Neural cell (in vitro differentiated cells): ENCODE measurements at places on chromosomes 11 and 22. TPM values are rescaled to one million over a fixed set of nuclear protein-coding genes. Genes with fewer than 3 reads are reported as not detected.

The PARVB gene
- polyA plus RNA-seq = 0.18 and 1.2 TPM in 2 replicates

The MMP27 gene
- polyA plus RNA-seq = not detected in 2 replicates

The RNF215 gene
- 28.3 and 40.5 TPM in 2 replicates for polyA plus RNA-seq

The CD3D gene
- not detected in 2 replicates for polyA plus RNA-seq

The OR4C3 gene
- not detected in 2 replicates for polyA plus RNA-seq

The TBRG1 gene
- polyA plus RNA-seq = 83.2 and 89.2 TPM in 2 replicates
